Retinal pigment epithelial cell (primary cell): ENCODE measurements at places on chromosomes 2 and 18.

- no peak for DNase-seq
These were observed 1144.6 kb upstream of the CDH2 start for GRCh38 chr18:29321561-29321960.

GRCh38 chr2:179201869-179202268 lies 62.8 kb downstream of the SESTD1 start:
- peak; percentile 5 for DNase-seq

- DNase-seq, result no peak
These were observed 288.9 kb downstream of the XIRP2 start for GRCh38 chr2:167177196-167177595.

GRCh38 chr18:76376668-76377358 lies 118.2 kb downstream of the ZNF516 start:
- DNase-seq, result no peak

DNA sequence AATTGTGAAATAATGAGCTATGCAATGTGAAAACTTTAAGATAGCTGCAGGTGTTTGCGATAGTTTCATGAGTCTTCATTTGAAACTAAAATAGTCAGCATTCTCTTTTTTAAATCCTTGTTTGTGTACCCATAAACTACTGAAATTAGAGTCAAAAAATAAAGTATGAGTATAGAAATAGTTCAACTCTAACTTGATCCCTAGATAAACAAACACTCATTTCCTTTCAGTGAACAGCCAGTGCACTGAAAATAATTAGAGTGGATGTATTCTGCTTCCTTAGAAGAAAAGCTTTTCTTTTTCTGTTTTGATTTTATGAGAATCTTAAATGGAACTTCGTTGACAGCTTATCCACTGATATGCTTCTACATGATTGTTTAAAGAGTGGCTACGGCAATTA lies 1033.4 kb downstream of the SOCS6 start:
- DNase-seq, result no peak

- no peak for DNase-seq
These were observed 35.5 kb upstream of the SLC35F5 start for GRCh38 chr2:113791697-113792590.

DNA sequence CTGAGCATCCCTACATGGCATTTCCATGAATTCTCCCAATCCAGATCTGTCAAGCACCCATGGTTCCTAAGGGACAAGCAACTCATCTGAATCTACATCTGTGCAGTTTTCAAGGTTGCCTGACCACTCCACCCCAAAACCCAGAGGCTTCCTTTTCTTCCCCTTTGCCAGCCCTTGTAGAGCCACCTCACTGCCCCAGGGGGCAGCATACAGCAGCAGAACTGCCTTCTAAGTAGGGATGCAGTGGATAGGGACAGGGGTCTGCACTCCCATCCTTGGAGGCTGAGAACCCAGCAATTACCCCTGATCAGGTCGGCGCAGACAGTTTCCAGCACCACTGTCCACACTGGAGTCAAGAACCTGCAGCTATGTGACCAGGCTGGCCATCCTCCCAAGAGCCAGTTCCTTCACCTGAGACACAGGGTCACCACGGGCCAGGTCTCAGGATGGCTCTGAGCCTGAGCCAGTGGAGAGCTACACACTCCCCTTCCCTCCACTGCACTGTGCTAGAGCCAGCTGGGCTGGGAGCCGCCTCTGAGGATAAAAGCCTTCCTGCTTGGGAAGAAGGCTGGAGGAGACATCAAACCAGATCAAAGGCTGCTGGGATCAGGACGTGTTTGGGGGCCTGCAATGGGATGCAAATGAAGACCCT lies 283.1 kb downstream of the CELF4 start:
- DNase-seq, result no peak

- DNase-seq, result no peak
These were observed 123.5 kb upstream of the FOSL2 start for GRCh38 chr2:28269019-28269784.

- no peak for DNase-seq
These were observed 201.3 kb upstream of the FSHR start for GRCh38 chr2:49355611-49356010.

GRCh38 chr2:219416938-219417337 lies 1.2 kb upstream of the DES start:
- no peak for DNase-seq

GRCh38 chr2:171154348-171154747 lies 6.3 kb downstream of the TLK1 start:
- no peak for DNase-seq
